ENCODE measurements at places on chromosomes 16 and 17.

GRCh38 chr16:27972500-27972899 is 91.0 kb downstream of the GSG1L start:
- DNase-seq = peak; percentile 56

DNA sequence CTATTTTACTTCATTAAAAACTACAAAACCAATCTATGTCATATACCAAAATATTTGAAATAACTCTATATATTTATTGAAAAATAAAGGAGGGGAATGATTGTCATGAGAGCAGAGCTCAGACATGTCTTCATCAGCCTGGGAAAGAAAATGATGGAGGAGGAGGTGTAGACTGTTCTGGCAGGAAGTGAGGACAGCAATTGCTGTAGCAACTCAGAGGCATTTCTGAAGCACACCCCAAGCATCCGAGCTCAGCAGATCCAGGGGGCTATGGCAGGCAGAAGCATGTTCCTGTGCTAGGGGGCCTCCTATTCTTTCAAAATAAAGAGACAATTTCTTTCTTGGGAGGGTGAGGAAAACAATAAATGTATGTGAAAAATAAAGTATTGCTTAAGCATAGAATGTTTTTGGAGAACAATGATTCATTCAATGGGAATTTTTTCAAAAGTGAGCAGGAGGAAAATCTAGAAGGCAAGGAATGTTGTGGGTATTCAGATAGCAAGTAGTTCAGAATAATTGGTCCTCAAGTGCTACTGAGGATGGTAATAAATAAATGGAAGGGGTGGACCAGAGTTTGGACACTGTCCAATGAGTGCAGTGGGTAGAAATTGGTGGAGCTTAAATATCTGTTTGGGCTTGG is 383.4 kb downstream of the CDH11 start:
- no peak for DNase-seq

GRCh38 chr17:20997711-20998570 is 44.9 kb downstream of the USP22 start:
- DNase-seq = no peak

DNA sequence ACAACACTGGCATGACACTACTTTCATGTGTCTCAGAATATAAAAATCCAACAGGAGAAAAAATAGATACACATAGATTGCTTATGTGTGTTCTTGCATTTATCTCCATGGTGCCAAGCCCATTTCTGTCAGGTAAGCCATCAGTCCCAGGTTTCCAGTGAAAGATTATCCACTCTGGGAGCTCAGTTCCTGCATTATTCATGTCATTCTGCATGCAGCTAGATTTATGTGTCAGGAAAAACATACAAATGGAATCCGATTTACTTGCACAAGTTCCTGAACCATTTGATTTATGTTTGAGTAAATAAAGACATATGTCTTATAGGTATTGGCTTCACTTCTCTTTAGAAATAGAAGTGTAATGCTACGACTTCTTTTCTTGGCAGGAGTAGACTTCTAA is 569.7 kb downstream of the KCNJ2 start:
- DNase-seq = no peak

DNA sequence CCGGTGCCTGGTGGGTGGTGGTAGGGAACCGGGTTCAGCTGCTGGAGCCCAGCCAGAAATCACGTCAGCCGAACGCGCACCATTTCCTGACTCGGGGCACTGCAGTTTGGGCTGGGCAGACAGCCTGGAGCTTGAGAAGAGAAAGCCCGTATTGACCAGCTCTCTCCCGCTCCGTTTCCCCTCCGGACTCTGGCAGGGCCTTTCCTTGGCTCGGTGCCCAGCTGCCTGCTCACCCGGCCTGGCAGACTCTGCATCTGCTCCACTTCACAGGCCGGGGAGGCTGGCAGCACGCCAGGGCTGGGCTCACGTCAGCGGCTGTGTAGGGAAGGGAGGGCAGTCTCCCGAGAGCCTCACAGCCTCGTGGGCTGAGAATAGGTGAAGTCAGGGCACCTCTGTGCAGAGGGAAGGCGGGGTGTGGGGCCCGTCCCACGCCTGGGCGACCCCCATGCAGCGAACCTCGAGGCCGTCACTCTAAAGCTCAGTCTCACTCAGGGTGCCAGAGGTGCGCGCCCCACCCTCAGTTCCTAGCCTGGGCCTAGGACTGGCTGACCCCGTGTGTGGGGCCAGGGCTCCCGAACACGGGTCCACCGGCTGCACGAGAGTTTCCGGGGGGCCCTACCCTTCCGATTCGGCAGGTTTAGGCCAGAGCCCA is 59.1 kb downstream of the OR1D5 start:
- peak; percentile 41 for DNase-seq

All from stimulated activated naive CD8-positive, alpha-beta T cell treated with anti-CD3 and anti-CD28 coated beads, Interleukin-15, amount 100 ng/mL, for 72 hours (primary cell).